Glomerular endothelial cell (primary cell): ENCODE measurements at places on chromosomes 7 and 10. TPM values are rescaled to one million over a fixed set of nuclear protein-coding genes. Genes with fewer than 3 reads are reported as not detected.

GRCh38 chr7:1531979-1532455 is 1.5 kb downstream of the MAFK start:
- DNase-seq: no peak

GRCh38 chr10:33674491-33674890 is 340.0 kb upstream of the NRP1 start:
- no peak for DNase-seq

DNA sequence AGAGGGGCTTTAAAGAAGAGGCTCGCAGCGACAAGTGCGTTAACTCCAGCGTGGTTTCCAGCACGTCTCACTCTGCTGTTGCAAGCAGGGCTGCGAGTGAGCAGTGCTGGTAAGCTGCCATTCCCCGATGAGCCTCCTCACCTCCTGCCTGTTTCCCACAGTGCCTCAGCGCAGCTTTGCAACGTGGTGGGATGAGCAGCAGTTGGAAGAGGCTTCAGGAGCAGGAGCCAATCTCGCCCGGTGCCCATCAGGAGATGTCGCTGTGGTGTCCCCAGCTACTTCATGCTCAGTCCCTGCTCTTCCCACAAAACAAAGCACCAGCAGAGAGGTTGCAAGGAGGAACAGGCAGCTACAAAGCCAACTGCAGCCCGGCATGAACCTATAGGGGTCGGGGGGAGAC is 2.4 kb upstream of the ADARB2 start:
- DNase-seq: no peak

- DNase-seq: no peak
Observed at GRCh38 chr7:55553024-55553345, 19.3 kb downstream of the VOPP1 start.

The ZCWPW1 gene
- total RNA-seq: 0.78 and 4.5 TPM in 2 replicates

The ZNRF2 gene
- total RNA-seq: 4.1 and 6.6 TPM in 2 replicates
